CD4-positive, alpha-beta T cell (primary cell): ENCODE measurements at places on chromosomes 1 and 21. TPM values are rescaled to one million over a fixed set of nuclear protein-coding genes. Genes with fewer than 3 reads are reported as not detected.

The IL20 gene
- total RNA-seq, result not detected

The C21orf58 gene
- 2.0 TPM for total RNA-seq

The AQP10 gene
- not detected for total RNA-seq

The KRTAP21-2 gene
- total RNA-seq, result not detected

The DNAJC28 gene
- not detected for total RNA-seq

The ADAMTSL4 gene
- 0.16 TPM for total RNA-seq

The GBP3 gene
- total RNA-seq, result 20.7 TPM

The APCS gene
- not detected for total RNA-seq

The GPR157 gene
- total RNA-seq, result 5.1 TPM

The BRDT gene
- not detected for total RNA-seq
